ENCODE measurements at places on chromosomes 6 and 20. TPM values are rescaled to one million over a fixed set of nuclear protein-coding genes. Genes with fewer than 3 reads are reported as not detected.

DNA sequence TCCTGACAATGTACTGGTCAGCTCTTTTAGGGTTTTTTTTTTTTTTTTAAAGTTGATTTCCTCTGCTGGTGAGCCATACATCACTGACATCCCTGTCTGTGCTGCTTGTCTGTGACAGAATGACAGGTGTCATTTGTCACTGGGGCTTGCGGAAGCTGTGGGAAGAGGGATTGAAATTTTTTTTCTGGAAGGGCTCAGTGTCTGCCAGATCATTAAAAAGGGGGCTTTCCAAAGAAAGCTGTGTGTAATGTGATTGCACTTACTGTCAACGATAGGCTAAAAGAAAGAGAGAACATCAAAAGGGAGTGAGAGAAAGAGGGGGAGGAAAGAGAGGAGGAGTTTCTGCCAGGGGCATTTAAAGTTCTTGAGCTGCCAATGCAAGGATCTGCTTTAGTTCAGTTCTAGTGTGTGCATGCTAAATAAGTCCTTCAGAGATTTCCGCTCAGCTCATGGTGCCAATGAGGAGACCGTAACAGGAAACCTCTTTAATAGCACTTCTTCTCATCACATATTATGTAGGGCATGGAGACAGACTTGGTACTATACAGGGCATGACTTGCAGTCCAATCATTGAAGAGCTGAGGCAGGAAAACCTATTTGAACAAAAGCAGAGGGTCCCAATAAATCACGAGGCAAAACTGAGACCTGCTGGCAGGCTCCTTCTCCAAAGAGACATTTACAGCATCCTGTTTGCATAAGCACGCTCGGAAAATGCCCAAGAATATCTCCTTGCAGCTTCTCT, 177.2 kb downstream of the TSHZ2 start:
- DNase-seq, result no peak

DNA sequence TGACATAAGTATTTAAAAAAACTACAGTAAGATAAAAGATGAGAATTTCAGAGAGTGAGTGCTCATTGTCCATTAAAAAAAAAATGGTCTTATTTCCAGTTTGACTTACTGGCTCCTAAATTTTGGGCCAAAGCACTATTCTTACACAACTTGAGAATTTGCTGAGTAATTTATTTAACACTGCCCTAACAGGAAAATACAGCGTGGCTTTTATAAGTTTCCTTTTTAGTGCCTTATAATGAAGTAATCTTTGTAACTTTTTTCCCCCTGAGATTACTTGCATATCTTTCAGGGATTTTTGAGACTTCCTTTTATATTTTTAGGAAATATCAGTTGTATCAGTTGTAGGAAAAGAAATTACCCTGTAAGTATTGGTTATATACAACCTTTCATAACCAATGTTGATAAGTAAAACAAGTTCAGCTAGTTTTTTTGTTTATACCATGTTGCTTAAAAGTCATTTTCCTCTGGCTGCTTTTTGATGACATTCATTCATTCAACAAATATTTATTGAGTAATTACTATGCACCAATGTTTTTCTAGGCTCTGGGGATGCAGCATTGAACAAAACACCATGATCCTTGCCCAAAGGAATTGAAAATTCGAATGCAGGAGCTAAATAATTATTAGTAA, 106.4 kb upstream of the SGK1 start:
- no peak for DNase-seq

- no peak for DNase-seq
These were observed 48.5 kb downstream of the FYN start for GRCh38 chr6:111824608-111825337.

GRCh38 chr20:39038495-39038894, 76.4 kb downstream of the DHX35 start:
- DNase-seq, result no peak

DNA sequence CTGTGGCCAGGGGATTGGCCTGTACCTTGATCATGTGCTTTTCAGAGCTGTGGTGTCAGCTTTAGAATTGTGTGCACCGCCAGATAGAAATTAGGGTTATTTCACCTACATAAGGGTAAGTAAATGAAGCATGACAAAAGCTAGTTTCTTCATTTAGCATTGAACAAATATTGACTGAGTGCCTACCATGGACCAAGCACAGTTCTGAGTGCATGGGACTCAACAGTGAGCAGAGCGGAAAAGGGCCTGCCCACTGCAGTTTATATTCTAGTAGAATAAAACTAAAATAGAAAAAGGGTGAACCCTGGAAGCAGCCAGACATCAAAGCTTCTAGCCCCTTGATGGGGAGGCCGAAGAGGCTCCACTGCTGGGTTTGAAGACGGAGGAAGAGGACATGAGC, 25.6 kb downstream of the ECT2L start:
- DNase-seq, result no peak

DNA sequence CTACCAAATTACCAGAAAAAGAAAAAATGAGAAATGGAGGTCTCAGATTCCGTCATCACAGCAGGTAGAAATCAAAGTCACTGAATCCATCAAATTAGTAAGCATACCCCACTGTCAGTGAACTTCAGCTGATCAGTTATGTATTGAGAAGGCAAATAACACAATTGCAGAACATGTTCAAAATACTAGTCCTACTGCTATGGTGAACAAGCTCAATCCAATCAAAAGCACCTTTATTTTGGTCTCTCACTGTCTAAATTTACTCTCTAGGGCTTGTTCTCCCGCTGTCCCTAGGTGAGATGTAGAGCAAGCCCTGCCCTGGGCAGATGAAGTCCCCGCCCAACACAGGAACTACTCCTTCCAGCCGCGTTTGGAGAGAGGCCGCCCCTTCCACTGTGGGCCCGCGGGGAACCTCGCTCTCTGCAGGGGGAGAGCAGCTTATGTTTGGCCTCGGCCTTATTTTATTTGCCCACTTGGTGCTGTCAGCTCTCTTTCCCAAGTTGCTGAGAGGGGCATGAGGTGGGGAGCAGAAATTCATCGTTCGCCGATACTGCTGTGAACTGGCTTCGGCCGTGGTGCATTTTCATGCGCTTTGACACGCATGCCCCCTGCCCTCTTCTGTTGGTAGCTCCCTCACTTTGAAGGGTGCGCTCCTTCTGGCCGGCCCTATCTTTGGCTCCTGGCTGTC, 14.3 kb upstream of the MAP1LC3A start:
- no peak for DNase-seq

- DNase-seq, result no peak
These were observed 680.2 kb upstream of the AGPAT4 start for GRCh38 chr6:161954077-161954476.

DNA sequence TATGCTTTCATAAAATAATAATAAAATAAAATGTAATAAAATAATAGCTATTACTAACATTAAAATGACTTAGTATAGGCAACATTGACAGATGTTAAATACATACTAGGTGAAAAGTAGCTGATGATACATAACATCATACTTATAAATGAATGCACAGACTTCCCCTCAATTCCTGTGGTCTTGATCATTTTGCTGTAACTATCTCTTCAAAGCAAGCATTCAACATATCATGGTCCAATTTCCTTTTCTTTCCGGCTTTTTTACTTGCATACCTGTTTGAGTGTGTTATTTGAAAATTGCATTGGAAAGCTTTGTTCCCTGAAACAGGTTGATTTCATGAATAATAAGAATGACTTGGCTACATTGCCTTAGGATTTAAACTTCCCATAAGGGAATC, 309.3 kb downstream of the HDGFL1 start:
- no peak for DNase-seq

DNA sequence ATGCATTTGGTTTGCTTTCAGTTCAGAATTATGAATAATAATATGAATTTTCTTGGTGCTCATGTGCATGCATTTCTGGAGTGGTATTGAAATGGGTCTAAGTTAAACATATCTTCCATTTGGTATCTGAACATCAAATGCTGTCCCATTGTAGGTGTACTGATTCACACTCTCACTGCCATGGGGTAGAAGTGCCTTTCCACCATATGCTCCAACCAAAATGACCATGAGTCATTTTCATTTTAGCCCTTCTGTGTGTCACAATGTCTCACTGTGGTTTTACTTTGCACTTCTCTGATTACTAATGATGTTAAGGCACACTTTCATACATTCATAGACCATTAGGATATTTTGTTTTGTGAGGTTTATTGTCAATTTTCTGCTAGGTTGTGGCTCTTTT, 211.9 kb downstream of the HAO1 start:
- no peak for DNase-seq

DNA sequence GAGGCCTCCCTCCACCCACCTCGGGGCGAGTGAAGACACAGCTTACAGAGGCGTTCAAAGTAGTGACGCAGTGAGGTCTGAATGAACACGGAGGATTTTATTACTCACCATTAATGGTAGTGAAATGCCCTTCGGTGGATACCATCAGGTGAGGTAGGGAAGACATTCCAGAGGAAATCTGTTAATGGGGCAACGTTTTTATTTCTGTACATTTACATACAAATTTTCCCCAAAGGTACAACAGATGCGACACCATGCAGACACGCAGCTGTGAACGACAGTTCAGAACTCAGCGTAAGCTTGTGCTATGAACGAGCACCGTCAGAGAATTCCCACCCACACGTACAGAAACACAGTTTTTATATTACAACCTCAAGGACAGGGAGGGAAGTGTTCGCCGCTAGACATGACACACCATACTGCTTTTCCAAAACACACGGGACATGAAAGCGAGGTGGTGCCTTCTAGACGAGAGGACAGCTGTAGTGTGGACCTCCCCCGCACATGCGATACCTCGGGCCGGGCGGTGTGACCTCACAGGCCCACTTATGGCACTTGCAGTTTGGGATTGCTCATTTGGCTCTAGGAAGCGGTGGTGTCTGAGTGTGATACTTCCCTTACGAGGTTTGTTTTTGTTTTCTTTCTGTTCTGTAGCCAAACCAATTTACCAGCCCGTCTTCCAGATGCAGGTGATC, 10.7 kb downstream of the PSMG4 start:
- no peak for DNase-seq

- DNase-seq, result no peak
These were observed 30.8 kb downstream of the PDE10A start for GRCh38 chr6:165632194-165632593.

GRCh38 chr6:135990855-135991464, 139.5 kb downstream of the PDE7B start:
- DNase-seq, result no peak

- no peak for DNase-seq
These were observed 20.0 kb upstream of the ZNF165 start for GRCh38 chr6:28060405-28060804.

GRCh38 chr6:14730654-14731053, 515.2 kb upstream of the JARID2 start:
- no peak for DNase-seq

DNA sequence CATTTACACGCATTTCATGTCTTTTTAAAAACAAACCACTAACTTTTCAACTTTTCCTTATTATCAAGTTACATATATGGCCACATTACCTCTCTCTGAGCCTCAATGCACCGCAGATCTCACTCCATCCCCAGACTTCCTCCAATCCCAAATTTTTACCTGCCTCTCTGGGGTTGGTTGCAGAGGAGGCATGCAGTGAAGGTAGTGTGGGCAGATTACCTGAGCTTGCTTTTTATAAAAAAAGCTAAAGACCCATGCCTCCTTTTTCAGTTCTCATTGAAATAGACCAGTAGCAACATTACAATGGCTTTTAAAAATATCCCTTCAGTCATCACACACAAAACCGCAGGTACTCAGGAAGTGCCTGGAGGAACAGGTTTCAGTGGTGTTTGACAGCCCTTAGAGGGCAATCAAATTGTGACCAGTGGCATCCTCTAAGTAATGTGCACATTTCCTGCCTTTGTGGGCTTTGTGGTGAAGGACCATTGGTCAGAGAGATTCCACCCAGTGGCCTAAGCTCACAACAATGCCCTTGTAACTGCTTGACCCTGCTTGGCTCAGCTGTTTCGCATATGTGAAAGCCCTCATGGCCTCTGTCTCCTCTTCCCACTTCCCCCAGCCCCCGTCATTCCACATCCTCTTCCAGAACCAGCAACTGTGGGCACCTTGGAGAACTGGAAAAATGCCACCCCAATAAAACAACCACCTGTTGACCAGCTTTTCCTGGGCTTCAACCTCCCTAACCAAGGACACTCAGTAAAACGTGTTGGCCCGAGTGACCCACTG, 30.2 kb upstream of the IL17A start:
- no peak for DNase-seq

DNA sequence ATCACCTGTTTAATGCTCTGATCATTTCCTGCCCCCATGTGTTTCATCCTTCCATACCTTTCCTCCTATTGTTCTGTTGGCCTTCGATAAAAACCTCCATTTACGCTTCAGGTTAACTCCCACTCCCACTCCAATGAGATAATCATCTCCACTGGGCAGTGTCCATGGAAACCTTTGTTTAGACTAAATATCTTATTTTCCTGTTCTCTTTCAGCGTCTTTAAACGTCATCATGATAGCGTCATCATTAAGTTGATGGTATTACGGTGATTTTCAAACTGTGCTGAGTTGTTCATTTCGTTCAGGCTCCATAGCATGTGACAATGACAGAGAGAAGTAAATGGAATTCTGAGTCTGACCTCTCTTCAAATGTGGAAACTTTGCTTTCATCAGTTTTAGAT, 970.5 kb upstream of the SLC35B3 start:
- no peak for DNase-seq

- DNase-seq, result no peak
These were observed 47.7 kb downstream of the PYGB start for GRCh38 chr20:25295386-25296093.

The CYP21A2 gene
- total RNA-seq, result not detected

The LGSN gene
- total RNA-seq, result not detected

The TMEM244 gene
- not detected for total RNA-seq

The ALDH5A1 gene
- total RNA-seq, result 0.78 TPM

The EGFL8 gene
- total RNA-seq, result 3.1 TPM

The COL12A1 gene
- 233 TPM for total RNA-seq

The SPAG4 gene
- total RNA-seq, result not detected
